T-helper 22 cell (primary cell): ENCODE measurements at places on chromosomes 1 and 21.

DNA sequence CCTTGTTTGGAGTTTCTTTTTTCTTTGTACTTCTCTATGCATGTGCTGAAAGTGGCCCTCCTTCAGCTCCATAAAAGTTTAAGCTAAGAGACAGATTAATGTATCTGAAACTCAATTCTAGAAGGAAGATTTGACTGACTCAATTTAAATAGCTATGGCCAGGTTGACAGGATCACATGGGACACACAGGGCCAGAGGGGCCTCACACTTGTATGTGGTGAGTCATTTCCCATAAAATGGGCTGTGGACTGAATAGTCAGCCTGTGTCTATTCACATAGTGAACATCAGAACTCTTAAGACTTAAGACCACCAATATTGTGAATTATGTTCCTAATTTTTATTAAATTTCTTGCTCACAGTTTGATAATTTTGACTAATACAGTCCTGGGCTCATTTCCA lies 45.7 kb upstream of the DEPDC1 start:
- DNase-seq, result no peak

DNA sequence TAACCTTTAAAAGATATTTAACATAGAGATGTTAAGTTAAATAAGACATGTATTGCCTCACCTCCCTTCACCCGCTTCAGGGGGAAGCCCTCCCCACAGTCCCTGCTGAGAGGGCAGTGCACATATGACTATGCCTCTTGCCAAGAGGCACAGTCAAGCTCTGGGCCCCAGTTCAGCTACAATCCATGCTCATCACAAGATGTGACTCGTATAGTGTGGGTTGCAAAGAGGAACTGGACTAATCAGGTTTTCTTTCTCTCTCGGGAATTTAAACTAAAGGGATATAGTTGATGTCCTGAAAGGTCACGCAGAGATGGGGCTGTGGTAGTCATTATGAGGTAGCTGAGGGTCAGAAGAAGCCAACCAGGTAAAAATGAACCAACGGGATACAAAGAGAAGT lies 35.6 kb downstream of the LYST start:
- DNase-seq, result no peak

- no peak for DNase-seq
Observed at GRCh38 chr1:41462680-41463004, 21.8 kb downstream of the EDN2 start.

DNA sequence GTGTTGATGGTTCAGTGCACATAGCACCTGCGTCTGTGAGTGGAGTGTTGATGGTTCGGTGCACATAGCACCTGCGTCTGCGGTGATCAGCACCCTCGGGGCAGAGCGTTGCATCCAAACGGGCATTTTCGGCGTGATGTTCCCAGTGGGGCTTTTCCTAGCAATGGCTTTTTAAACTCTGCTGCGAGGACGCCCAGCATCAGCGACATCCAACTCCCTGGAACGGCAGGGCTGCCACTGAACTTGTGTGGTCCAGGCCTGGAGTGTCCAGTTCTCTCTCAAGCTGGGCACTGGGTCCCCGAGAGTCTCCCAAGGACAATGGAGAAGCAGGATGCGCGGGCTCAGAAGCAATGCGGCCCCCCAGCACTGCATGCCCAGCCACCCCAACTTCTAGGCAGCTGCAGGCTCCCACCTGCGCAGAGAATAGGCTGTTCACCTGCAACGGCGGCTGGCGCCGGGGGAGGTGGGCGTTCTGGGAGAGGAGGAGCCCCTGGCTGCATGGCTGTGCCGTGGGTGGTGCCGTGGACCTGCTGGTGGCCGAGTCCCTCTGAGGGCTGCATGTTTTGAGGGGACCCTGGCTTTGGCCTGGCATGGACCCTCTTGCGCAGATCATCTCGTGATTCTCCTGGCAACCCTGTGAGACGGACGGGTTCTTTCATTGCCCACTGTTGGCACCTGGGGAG lies 10.1 kb upstream of the C1orf174 start:
- DNase-seq, result no peak

DNA sequence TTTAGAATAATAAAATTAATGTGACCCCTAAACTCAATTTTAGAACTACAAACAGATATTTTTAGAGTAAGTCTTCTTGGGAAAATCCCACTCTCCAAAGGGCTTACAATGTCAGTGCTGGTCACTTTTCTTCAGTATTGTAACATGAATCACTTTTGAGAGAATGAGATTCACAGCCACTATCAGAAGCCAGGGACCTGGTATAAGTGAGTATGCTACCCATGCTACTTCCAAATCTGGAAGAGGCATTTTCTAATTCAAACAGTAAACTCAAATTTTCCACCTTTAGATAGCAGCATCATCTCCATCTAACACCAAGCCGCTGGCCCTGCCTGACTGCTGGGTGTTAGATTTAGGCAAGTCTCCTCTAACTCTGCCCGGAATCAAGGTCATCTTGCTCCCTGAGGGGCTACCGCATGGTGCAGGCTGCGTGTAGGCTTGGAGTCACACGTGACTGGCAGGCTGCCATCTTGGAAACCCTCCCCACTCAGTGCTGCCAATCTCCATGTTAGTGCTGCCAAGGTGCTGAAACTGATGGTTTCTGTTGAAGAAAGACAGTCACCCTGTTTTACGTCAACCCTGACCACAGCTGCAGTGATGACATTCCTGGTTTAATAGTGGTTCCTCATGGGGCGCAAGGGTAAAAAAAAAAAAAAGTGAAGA lies 882.9 kb upstream of the B3GALT2 start:
- no peak for DNase-seq

- DNase-seq, result no peak
Observed at GRCh38 chr1:74038042-74038441, 159.9 kb downstream of the LRRIQ3 start.
